ENCODE measurements at places on chromosomes 7 and 10. TPM values are rescaled to one million over a fixed set of nuclear protein-coding genes. Genes with fewer than 3 reads are reported as not detected.

POM121 gene
- total RNA-seq, result 19.5 TPM

FBXL15 gene
- total RNA-seq, result 22.2 TPM

PAX2 gene
- total RNA-seq, result 0.91 TPM

FAM25G gene
- not detected for total RNA-seq

PLEKHS1 gene
- total RNA-seq, result 9.0 TPM

TET1 gene
- 6.0 TPM for total RNA-seq

HMX2 gene
- total RNA-seq, result 1.0 TPM

DNA sequence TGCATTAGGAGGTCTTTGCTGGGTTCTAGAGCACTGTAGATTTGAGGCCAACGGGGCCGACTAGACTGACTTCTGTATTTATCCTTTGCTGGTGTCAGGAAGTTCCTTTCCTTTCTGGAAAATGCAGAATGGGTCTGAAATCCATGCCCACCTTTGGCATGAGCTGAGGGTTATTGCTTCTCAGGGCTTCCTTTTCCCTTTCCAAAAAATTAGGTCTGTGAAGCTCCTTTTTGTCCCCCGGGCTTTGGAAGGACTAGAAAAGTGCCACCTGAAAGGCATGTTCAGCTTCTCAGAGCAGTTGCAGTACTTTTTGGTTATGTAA lies 675 bp downstream of the IL6 start:
- H3K4me1 ChIP-seq, result no peaks in the 10 kb centered on the region
- H3K27me3 ChIP-seq, result no peaks in the 10 kb centered on the region
- no peaks in the 10 kb centered on the region for H3K36me3 ChIP-seq
- no peak for DNase-seq

GRCh38 chr7:77631820-77632219 lies 64.4 kb upstream of the RSBN1L start:
- no peak for DNase-seq
- H3K4me3 ChIP-seq, result no peak overlapping the region
- H3K4me1 ChIP-seq, result no peaks in the 10 kb centered on the region
- no peaks in the 10 kb centered on the region for H3K27me3 ChIP-seq
- H3K36me3 ChIP-seq, result no peaks in the 10 kb centered on the region

DNA sequence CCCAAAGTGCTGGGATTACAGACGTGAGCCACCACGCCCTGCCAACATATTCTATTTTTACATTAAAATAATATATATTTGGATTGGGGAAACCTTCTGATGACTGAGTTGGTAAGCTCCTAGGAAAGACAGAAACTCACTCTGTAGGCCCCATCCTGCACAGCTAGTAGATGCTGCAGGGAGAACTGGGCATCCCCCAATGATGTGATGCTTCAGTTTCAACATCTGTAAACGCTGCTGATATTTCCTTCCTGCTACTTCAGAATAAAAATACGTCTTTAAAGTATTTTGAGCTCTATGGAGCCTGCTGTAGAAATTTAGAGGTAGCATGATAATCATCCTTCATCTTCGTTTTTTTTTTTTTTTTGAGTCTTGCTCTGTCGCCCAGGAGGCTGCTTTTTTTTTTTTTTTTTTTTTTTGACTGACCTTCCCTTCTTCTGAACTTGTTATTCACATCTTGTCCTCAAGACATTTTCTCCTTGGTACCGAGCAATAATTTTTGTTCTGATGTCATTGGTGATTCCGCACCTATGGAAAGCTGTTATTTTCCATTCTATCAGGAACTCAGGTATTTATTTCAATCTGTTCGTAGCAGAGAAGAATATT lies 21.8 kb upstream of the INPP5F start:
- no peaks in the 10 kb centered on the region for H3K27me3 ChIP-seq
- no peak for DNase-seq
- no peaks in the 10 kb centered on the region for H3K4me1 ChIP-seq
- no peaks in the 10 kb centered on the region for H3K36me3 ChIP-seq
- H3K27ac ChIP-seq, result no peak overlapping the region

DNA sequence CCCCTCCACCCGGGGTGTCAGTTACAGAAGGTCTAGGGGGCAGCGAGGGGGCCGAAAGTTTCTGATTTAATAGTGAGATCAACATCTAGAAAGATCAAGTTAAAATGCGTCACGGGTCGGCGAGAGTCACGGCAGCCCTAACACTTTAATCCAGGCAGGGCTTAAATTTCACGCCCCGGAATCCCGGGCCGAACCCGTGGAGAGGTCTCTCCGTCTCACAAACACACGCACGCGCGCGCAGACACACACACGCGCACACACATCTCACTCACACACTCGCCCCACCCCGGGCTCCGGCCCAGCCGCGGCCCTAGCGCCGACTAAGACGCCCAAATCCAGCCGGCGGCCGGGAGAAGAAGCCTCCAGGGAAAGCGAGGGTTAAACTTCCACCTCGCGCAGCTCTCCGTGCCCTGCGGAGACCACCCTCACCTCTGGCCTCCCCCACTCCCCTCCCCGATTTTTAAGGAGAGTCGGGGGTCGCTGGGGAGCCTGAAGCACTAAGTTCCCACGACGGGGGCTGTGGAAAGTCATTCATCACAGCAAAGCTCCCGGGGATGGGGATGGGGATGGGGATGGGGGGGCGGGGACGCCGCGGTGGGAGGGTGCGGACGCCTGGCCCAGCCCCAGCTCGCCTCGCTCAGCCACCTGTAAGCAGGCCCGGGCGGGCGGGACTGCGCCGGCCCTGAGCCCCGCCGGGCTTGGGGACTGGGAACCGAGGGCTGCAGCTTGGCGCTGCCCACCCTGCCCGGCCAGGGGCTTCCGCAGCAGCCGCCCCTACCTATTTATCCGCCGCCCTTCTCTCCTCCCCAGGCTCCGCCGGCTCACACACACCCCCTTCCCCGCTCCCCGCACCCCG lies 1.6 kb downstream of the PDGFA start:
- peak overlapping the region; percentile 83 for H3K27ac ChIP-seq
- DNase-seq, result peak; percentile 54
- peaks cover 30% of the 10 kb centered on the region for H3K4me1 ChIP-seq
- H3K36me3 ChIP-seq, result no peaks in the 10 kb centered on the region

- no peaks in the 10 kb centered on the region for H3K36me3 ChIP-seq
- H3K27ac ChIP-seq, result no peak overlapping the region
- no peaks in the 10 kb centered on the region for H3K27me3 ChIP-seq
Measured at GRCh38 chr7:54802841-54803240, 43.8 kb upstream of the SEC61G start.

DNA sequence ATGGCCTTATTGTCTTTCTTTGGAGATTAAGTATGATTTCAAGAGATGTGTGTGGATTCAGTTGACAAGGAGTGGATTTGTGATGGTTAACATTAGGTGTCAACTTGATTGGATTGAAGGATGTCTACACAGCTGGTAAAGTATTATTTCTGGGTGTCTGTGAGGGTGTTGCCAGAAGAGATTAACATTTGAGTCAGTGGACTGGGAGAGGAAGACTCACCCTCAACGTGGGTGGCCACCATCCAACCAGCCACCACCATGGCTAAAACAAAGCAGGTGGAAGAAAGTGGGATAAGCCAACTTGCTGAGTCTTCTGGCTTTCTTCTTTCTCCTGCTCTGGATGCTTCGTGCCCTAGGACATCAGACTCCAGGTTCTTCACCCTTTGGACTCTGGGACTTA lies 76.1 kb downstream of the GPR37 start:
- H3K27me3 ChIP-seq, result no peaks in the 10 kb centered on the region
- H3K27ac ChIP-seq, result no peak overlapping the region
- H3K4me1 ChIP-seq, result no peaks in the 10 kb centered on the region
- H3K36me3 ChIP-seq, result no peaks in the 10 kb centered on the region
- DNase-seq, result no peak
- H3K4me3 ChIP-seq, result no peak overlapping the region

DNA sequence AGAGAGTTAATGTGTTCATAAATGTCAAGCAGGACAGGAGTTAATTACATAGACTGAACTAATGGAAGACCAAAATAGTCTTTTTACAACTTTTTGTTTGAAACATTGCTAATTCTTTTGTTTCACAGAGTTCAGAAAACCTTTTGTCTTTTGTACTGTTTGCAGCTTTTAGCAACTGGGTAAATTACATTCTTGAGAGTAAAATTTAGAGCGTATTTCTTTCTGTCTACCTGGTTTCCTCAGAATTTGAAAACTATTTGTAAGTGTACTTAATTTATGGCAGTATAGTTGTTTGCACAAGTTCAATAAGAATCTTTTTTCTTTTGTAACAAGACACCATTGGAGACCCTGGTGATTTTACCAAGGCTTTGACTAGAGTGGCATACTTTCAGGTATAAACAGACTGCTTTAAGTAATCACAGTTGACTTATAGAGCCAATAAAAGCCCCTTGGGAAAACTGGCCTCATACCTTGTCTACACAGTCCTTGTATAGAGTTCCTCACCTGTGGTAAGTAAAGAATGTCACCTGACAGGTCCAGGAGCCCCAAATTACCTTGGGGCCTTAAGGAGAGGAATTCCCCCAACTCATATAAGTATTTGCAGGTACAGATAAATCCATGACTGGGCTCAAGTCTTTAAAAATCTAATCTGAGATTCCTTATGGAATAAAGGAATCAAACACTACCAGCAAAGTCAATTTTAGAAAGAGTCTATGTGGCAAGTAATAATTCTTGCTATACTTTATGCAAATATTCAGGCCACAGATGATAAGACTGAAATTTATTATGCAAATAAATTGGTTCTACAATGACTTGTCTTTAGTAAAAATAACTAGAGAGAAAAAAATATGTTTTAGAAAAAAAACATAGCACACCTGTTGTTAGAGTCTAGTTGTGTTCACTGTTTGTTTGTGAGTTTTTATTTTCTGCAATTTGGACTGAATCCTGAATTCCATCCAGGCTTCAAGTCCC lies 23.6 kb upstream of the CREB3L2 start:
- H3K4me1 ChIP-seq, result no peaks in the 10 kb centered on the region
- H3K27me3 ChIP-seq, result no peaks in the 10 kb centered on the region
- no peak overlapping the region for H3K4me3 ChIP-seq
- no peak overlapping the region for H3K27ac ChIP-seq

DNA sequence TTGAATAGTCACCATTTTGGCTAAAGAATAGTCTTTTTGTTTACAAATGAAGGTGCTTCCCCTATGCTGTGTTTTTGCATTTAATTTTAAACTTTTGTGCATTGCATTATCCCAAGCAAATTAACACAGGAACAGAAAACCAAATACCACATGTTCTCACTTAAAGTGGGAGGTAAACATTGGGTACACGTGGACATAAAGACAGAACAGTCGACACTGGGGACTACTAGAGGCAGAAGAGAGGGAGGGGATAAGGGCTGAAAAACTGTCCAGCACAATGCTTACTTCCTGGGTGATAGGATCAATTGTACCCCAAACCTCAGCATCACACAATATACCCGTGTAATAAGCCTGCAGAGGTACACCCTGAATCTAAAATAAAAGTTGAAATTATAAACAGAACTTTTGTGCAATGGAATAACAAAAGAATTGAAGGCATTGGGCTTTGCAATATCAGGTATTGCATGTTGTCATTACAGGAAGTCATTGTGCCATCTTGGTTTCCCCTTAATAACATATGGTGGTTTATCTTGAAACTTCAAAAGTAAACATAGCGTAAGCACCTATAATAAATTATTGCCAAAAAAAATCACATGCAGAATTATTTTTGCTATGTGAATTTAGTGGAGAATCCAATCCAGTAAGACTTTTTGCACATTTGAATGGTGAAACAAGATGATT lies 16.1 kb downstream of the ADD3 start:
- no peak overlapping the region for H3K27ac ChIP-seq
- no peaks in the 10 kb centered on the region for H3K36me3 ChIP-seq
- DNase-seq, result no peak
- no peaks in the 10 kb centered on the region for H3K4me1 ChIP-seq
- H3K4me3 ChIP-seq, result no peak overlapping the region

GRCh38 chr7:20152511-20152910 lies 64.7 kb downstream of the MACC1 start:
- no peak overlapping the region for H3K4me3 ChIP-seq
- DNase-seq, result no peak
- H3K27me3 ChIP-seq, result no peaks in the 10 kb centered on the region
- peak overlapping the region; percentile 16 for H3K27ac ChIP-seq

- H3K4me3 ChIP-seq, result no peak overlapping the region
- H3K4me1 ChIP-seq, result no peaks in the 10 kb centered on the region
- no peaks in the 10 kb centered on the region for H3K27me3 ChIP-seq
- no peaks in the 10 kb centered on the region for H3K36me3 ChIP-seq
- no peak overlapping the region for H3K27ac ChIP-seq
- DNase-seq, result no peak
Measured at GRCh38 chr7:26046150-26046549, 105.8 kb upstream of the NFE2L3 start.

DNA sequence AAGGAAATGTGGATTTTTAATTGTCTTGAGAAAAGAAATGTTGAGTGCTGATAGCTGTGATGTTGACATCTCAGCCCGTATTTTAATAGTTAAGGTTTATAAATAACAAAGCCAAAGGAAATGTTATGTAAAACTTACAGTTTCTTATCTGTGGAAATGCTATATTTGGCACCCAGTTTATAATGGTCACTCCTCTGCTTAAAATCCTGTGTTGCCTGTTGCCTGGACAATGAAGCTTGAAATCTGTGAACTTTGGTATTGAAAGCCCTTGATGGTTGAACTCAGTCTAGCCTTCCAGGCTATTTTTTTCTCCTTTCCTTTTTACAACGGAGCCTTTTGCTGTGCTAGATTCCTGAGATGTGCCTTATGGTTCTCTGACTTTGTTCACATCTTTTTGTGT lies 46.5 kb downstream of the MCU start:
- DNase-seq, result no peak
- H3K36me3 ChIP-seq, result no peaks in the 10 kb centered on the region
- H3K4me3 ChIP-seq, result no peak overlapping the region
- no peak overlapping the region for H3K27ac ChIP-seq

DNA sequence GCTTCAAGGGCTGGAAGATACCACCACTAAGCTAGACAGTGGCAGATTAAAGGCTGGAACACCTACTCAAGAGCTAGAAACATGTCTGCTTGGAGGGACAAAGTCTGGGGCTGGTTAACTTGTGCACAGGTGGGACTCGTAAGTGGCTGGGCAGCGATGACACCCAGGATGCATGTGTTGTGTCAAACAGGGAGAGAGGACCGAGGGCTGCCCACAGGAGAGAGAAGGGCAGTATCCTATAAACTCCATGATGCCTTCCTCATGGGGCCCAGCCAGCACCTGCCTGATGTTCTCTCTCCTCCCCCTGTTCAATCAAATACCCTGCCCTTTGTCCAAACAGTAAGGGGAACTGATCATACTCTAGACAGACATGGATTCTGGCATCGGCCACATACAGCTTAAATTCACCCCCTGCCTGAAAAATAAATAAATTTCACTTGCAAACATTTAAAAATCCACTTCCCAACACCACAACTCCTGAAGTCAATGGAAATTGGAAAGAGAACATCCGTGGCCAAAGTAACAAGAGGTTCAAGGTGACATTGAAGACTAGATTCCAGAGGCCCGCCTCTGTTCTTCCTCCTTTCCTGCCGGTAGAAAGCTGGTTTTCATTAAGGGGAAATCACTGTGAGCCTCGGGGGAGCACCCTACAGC lies 50.6 kb downstream of the CHST15 start:
- H3K27ac ChIP-seq, result no peak overlapping the region
- no peak overlapping the region for H3K4me3 ChIP-seq
- no peaks in the 10 kb centered on the region for H3K27me3 ChIP-seq
- H3K4me1 ChIP-seq, result no peaks in the 10 kb centered on the region

- DNase-seq, result no peak
- no peaks in the 10 kb centered on the region for H3K36me3 ChIP-seq
- peak overlapping the region; percentile 78 for H3K4me3 ChIP-seq
- H3K27me3 ChIP-seq, result no peaks in the 10 kb centered on the region
- H3K27ac ChIP-seq, result peak overlapping the region; percentile 83
Measured at GRCh38 chr7:30771880-30772425, 736 bp downstream of the MINDY4 start.
